ENCODE measurements at places on chromosomes 5 and 9.

DNA sequence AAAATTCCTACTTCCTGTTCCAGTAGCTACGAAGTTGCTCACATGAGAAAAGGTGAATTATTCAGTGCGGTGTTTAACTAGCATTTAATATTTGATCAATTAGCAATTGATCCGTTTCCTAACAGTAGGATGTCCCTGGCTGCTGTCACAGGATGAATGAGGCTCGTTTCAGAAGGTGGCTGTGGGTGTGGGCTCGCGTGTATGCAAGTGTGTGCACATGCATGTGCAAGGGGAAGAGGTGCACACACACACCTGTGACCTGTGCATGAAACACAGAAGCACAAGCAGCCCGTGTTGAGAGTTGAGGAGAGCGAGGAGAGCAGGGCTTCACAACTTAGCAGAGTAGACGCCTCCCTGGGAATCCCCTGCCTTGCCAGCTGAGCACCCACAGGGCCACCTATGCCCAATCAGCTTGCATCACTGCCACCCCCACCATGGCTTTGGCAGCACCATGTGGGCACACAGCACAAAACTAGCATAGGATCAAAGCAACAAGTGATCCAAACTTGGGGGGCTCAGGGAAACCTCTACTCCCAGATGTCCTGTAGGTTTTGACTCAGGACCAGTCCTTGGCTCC lies 107.2 kb downstream of the C5orf15 start:
- no peak for DNase-seq

- DNase-seq = peak; percentile 64
Measured at GRCh38 chr5:86977190-86977589, 290.5 kb upstream of the RASA1 start.

DNA sequence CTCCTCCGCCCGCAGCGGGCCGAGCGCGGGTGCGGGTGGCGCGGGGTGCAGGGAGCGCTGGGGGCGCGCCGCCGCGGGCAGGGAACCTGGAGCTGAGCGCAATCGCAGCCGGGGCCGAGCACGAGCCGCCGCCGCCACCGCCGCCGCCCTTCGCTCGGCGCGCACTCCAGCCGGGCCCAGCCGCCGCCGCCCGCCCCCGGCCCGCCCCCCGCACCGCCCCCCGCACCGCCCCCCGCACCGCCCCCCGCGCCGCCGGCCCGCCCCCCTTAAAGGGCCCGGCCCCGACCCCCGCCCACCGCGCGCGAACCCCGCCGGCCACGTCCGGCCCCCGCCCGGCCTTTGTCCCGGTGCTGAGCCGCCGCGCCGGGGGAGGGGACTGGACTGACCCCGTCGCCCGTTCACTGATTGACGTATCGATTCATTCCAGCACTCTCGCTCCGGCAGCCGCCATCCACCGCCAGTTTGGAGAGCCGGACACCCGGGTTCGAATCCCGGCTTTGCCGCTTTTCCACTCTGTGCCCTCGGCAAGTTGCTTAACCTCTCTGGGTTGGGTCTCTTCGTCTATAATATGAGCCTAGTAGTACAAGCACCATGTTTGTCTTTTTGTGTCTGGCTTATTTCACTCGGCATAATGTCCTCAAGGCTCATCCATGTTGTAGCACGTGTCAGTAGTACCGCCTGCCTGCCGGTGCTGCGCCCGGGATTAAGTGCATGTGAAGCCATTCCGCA lies at the start of gene SH3PXD2B:
Gene SH3PXD2B, minus strand, starts transcription at position 168 of the 729 bp plus-strand sequence. CDS start 173 bp downstream, outside the sequence.
- DNase-seq = no peak

GRCh38 chr9:91564081-91564670 lies 140.5 kb upstream of the NFIL3 start:
- DNase-seq = no peak

DNA sequence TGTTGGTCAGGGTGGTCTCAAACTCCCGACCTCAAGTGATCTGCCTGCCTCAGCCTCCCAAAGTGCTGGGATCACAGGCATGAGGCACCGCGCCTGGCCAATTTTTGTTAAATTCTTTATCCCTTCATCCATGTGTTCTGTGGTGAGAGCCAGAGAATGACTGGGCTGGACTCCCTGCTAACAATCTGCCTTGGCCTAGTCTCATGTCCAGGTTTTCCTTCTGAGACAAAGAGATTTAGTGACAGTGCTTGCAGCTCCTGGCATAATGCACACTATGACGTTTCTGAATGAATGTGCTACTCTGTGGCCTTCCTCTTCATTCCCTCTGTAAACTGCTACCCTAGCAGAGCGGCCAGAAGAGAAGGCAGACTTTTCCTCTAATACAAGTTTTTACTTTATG lies 79.3 kb downstream of the FOXD1 start:
- DNase-seq = no peak

- DNase-seq = no peak
Measured at GRCh38 chr9:28938981-28939380, 1365.7 kb upstream of the C9orf72 start.

DNA sequence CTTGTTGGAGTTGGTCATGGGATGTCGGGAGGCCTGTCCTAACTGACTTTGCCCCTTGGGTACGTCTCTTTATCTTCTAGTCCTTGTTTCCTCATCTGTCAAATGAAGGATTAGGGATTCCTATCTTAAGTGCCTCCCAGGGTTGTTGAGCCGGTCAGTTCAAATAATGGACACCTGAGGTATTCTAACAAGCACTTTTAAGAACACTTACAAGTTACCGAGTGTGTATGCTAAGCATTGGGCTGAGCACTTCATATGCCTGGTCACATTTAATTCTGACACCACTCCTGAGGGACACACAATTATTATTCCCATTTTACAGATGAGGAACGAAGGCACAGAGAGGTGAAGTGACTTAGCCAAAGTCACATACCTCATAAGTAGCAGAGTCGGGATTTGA lies 37.1 kb downstream of the CAMK2A start:
- DNase-seq = no peak

DNA sequence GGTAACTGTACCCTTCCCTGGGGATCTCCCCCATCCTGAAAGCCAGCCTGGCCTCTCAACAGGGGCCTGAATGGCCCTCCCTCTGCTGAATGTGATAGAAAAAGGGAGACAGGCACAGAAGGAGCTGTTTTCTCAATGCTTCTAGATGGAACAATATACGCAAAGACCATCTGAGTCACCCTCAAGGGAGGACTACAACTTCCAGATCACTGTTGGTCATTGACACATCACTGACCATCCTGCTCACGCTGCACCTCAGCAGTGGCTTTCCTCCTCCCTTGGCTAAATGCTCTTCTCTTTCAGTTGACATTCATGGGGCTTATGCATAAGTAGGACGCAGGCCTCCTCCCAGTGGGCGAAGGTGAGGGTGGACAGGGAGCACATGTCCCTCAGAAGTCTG lies 112.2 kb upstream of the SHB start:
- no peak for DNase-seq

- DNase-seq = no peak
Measured at GRCh38 chr5:166671811-166672210, 1619.6 kb upstream of the WWC1 start.

Measured in MV-4-11 (cell line).